ENCODE measurements at places on chromosomes 2 and 18. TPM values are rescaled to one million over a fixed set of nuclear protein-coding genes. Genes with fewer than 3 reads are reported as not detected.

DNA sequence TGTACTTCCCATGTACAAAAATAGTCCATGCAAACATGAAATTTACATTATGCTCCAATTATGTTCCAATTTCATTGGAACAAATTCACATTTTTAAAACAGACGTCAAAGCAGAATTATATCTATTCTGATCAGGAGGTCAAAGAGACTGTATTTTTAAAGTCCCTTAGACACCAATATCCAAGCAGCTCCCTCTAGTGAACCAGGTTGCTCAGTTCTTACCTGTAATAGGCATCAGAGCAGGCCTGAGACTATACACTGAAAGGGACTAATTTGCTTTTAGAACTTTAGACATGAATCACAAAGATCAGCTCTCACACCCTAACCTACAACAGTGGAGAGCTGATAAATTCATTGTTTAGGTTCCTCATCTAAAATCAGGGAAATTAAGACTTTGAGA is 273.9 kb downstream of the MBD2 start:
- no peak for DNase-seq

DNA sequence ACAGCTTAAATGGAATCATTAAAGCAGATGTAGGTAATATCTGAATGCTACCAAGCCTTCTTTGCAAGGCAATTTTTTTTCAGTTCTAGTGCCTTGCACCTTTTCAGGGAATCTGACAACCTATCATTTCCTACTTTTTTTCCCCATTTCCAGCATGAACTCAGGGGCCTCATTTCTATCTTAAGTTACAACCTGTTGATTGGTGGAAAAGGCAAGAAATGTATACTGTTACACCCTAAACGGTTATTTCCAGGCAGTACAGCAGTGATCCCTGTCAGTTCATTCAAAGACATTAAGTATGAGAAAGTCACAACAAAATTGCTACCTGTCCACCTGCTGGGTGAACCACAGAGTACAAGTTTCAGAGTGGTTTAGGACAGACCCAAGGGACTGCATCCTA is 171.2 kb upstream of the PIK3C3 start:
- DNase-seq = no peak

GRCh38 chr2:157902692-157903091 is 26.6 kb upstream of the ACVR1 start:
- no peak for DNase-seq

- no peak for DNase-seq
Observed at GRCh38 chr18:31103423-31103822, 1.2 kb upstream of the DSC2 start.

- no peak for DNase-seq
Observed at GRCh38 chr2:12897181-12897580, 180.4 kb downstream of the TRIB2 start.

- no peak for DNase-seq
Observed at GRCh38 chr2:203646961-203647360, 59.5 kb upstream of the CD28 start.

DNA sequence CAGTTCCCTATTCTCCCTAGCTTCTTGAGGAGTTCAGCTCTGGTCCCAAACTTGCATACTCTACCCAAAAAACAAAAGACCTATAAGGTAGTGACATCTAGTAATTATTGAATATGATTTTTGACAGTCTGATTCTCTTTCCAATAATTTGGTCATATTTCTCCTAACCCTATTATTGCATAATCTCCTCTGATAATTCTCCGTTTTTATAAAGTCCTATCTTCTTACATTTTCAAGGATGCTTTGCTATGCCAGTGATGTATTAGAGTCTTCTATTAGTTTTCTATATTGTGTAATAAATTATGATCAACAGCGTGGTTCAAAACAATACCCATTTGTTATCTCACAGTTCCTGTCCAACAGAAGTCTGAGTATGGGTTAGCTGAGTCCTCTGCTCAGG is 426.3 kb downstream of the BCL11A start:
- no peak for DNase-seq

DNA sequence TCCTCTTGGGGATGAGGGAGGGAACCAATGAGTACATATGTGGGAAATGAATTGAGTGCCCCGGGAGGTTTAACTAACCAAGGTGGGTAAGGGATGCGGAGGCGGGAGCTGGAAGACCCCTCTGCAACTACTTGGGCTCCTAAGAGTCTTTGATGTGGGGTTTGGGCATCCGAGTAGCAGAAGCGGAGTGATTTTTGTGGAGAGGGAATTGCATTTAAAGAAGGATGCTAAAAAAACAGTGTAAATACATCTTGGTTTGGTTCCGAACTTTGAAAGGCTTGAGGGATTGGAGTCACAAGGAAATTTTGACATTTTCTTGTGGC is 215.7 kb downstream of the MCFD2 start:
- peak; percentile 53 for DNase-seq

DNA sequence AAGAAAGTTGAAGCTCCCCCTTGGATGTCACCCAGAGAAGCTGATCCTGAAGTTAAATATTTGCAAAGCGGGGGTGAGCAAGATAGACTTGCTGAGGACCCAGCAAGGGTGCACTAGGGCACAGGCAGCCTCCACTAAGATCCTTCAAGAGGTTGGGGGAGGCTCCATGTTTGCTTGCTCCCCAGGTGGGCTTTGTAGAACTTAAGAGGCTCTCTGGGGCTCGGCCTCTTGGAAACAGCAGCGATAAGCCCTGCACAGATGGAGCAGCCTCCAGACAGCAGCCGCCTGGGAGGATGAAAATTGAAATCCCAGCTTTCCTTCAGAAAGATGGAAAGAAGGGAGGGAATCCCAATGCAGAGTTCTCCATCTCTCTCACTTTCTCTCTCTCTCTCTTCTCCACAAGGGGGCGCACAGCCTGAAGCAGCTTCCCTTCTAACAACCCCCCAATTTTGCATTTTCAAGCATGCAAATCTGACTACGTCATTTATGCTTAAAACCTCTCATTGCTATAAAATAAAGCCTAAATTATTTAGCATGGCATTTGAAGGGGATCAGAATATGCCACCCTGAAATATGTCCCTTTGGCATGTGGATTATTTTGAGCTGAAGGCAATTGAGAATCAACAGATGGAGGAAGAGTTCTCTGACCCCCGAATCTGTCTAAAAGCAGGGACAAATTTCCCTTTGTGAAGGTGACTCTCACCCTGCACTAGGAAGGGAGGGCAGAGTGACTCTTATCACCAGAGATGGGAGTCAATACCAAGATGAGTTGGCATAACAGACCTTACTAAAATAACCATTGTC is 185.7 kb upstream of the KLHL29 start:
- peak; percentile 46 for DNase-seq

The KCNK3 gene
- not detected for total RNA-seq

The VSNL1 gene
- total RNA-seq = 54.5 TPM

The ANKRD29 gene
- total RNA-seq = 0.81 TPM

The CHRND gene
- total RNA-seq = not detected
